Left lobe of liver (tissue), 2 donors: ENCODE measurements at places on chromosomes 4 and X. TPM values are rescaled to one million over a fixed set of nuclear protein-coding genes. Genes with fewer than 3 reads are reported as not detected.
A peak's percentile ranks its signal among the peaks of the same experiment; 100 is the strongest.

DNA sequence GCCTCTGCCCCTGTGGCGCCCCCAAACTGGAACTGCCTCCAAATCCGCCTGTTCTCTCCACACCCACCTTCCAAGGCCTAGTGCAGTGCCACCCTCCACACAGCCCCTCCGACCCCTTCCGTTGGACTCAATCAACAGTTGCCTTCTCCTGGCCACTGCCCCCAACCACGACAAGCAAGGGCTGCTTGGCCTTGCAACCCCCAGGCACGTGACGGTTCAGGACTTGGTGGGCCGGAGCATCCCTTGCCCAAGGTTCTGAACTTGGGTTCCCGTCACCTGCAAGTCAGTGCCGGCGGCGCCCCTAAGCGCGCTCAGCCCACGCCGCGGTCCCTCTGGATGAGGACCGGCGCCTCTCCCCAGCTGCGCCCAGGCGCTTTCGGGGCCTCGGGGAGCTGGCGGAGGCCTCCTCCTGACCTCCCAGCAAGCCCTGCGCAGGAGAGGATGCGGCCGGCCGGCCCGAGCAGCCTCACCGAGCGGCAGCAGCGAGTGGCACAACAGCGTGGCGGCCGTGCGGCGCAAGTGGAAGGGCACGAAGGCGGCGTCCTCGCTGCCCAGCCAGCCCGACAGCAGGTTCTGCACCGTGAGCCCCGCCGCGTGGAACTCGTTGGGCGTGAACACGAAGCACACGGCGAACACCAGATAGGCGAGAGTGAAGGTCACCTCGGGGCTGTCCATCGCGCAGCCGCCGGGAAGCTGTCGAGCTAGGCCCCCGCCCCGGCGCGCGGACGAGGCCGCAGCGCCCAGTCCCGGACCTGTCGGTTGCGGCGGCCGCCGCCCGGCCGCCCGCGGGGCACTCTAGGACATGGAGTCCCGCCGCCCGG lies 750 bp downstream of the TMEM129 start:
- peak; percentile 69 for DNase-seq

- DNase-seq = no peak
These were observed 2.0 kb downstream of the PRKX start for GRCh38 chrX:3711331-3711917.

The FAM241A gene
- 1.0 TPM for total RNA-seq

DNA sequence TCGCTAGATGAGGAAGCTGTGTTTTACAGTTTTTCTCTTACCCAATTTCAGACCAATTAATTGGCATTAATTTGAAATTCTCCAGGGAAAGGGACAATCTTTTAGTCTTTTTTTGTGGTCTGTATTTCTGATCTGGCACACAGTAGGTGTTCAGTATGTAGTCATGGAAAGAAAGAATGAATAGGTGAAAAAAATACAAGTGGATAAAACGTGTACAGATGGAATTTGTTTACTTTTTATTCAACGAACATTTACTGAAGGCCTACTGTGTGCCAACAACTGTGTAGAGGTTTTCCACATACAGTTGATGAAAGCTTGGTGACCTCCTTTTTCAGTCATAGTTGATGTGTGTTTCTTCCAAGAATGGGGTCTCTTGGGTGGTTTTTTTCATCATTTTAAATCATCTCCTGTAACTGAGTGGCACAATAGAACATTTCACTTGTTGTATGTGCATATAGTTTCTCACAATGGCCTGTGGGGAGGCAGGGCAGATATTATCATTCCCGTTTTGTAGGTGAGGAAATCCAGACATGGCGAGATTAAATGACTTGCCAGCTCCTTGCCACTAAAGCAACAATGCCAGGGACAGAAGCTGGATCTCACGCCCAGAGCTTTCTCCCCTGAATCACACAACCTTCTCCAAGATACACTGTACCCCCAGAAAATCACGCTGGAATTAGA lies 102.4 kb downstream of the CEP135 start:
- DNase-seq = no peak

The MAGEC2 gene
- not detected for total RNA-seq

The PHOX2B gene
- total RNA-seq = not detected

DNA sequence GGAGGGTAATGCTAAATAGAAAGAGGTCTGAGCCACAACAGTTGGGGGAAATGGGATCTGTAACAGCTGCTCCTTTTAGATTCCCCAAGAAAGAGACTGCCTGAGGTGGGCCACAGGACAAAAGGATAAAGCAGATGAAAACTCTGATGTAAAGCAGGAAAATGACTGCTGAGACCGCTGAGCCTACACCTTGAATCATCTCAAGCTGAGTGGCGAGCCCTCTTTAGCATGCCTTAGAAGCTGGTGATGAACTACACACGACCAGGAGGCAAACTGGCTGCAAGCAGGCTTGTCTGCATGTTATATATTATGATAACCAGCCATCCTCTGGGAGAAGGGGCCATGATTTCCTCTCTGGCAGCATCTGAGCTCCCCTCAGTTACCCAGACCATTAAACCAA lies 88.4 kb downstream of the TTC29 start:
- no peak for DNase-seq

DNA sequence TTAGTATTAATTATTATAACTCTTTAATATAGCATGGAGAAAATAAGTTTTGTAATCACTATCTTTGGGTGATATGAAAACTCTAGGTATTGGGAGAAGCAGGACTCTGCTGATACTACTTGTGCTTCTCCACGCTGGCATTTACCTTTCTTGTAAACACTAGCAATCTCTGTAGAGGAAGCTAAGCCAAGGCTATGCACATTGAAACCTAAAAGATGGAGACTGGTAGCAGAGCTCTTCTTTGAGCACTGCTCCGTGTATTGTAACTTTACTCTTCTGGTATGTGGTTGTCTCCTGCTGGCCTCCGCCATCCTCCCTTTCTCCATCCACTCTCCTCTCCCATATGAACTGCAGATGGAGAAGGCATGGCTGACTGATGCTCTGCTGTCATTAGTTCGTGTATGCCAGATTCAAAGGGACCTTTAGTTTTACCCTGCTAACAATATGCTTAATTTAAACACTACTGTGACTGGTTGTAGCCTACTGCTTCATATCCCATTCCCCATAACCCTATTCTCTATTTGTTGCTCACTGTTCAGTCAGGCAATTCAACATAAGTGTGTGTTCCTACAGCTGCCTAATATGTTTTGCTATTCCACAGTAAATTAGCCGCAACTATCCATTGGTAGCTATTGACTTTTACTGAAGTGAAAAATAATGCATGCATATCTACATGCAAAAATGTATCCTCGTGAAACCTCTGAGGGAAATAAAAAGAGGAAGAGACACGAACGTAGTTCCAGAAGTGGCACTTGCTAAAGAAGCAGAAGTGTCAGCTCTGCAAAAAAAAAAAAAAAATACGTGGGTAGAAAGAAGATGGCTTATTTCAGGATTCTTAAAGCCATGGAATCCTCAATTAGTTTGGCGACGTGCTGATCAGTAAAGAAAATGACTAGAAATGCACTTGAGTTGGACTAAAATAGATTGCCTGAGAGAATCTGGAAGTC lies 55.6 kb upstream of the CCSER1 start:
- no peak for DNase-seq

The CLDN34 gene
- 0.30 TPM for total RNA-seq

- no peak for DNase-seq
These were observed 13.9 kb downstream of the CASP3 start for GRCh38 chr4:184635381-184635780.

- DNase-seq = no peak
These were observed 62.1 kb upstream of the LANCL3 start for GRCh38 chrX:37509349-37509748.

GRCh38 chrX:22666441-22666840 lies 333.3 kb upstream of the DDX53 start:
- no peak for DNase-seq

The SGCB gene
- 8.6 TPM for total RNA-seq

- no peak for DNase-seq
These were observed 32.2 kb upstream of the MAGEA10 start for GRCh38 chrX:152170621-152171020.

The HSFX4 gene
- total RNA-seq = not detected

DNA sequence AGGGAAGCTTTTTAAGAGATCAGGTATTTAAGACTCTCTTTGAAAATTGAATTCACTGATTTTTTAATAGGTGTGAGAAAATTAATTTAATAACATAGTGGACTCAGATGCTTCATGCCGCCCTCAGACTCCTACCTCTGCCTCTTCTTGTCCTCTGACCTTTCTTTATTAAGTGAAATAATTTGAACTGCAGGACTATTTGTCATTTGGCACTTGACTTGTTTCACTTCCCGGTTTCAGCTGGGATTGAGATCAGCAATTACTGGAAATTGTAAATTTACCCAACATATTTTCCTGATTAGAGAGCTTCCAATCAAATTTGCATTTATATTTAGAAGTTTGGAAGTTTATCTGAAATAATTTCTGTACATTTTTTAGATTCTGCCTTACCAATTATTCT lies 116.8 kb downstream of the CBR4 start:
- DNase-seq = no peak
